ENCODE measurements at places on chromosomes 6 and 20.

GRCh38 chr20:52859156-52859876, 112.8 kb upstream of the TSHZ2 start:
- DNase-seq, result no peak

DNA sequence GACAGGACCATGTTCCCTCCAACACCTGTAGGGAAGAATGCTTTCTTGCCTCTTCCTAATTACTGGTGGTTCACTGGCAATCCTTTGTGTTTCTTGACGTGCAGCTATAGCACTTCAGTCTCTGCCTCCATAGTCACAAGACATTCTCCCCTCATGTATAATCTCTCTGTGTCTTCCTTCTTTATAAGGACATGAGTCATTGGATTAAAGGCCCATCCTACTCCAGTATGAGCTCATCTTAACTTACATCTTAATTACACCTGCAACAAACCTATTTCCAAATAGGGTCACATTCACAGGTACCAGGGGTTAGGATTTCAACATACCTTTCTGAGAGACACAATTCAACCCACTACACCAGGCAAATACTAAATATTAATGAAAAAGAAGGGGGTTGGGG, 213.6 kb downstream of the RNGTT start:
- no peak for DNase-seq

DNA sequence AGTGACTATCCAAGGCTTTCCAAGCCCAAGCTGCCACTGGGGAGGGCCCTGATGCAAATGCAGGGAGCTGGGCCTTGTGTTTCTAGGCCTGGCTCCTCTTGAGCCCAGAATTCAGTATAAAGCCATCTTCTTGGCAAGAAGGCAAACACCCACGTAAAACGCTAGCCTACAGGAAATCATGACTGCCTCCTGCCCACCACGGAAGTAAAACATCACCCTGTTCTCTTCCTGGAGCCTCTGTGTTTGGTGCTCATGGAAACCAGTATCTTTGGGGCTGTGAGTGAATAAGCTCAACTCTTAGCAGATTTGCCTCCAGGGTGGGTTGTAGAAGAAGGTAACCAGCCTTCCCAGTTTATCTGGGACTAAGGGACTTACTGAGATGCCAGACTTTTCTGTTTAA, 271.0 kb downstream of the ZNF217 start:
- peak; percentile 26 for DNase-seq

GRCh38 chr20:38272961-38273360, 12.4 kb upstream of the KIAA1755 start:
- DNase-seq, result no peak

DNA sequence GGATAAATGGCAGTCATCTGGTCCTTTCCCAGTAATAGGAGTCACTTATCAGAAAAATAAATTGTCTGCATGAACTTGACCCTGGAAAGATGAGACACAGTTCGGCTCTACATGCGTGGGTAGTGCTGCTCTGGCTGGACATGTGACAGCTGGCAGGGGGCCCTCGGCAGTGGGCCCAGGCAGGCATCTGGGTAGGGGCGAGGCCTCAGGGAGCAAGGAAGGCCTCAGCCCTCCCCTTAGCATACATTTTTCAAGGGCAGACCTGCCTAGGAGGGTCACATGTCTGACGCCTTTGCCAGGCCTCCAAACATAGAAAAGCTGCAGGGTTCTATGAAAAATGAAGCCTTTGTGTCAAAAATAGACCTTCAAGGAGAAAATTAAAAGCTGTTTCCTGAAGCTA, 12.8 kb upstream of the ILRUN start:
- no peak for DNase-seq

Measured in activated CD4-positive, alpha-beta T cell treated with anti-CD3 and anti-CD28 coated beads, Interleukin-10, Interleukin-2, amounts not matched to agents 100 ng/mL and 50 ng/mL, durations not matched to agents 16 hours and 8 hours (primary cell).